NCI-H2107 (cell line): ENCODE measurements at places on chromosomes 13 and 19.

DNA sequence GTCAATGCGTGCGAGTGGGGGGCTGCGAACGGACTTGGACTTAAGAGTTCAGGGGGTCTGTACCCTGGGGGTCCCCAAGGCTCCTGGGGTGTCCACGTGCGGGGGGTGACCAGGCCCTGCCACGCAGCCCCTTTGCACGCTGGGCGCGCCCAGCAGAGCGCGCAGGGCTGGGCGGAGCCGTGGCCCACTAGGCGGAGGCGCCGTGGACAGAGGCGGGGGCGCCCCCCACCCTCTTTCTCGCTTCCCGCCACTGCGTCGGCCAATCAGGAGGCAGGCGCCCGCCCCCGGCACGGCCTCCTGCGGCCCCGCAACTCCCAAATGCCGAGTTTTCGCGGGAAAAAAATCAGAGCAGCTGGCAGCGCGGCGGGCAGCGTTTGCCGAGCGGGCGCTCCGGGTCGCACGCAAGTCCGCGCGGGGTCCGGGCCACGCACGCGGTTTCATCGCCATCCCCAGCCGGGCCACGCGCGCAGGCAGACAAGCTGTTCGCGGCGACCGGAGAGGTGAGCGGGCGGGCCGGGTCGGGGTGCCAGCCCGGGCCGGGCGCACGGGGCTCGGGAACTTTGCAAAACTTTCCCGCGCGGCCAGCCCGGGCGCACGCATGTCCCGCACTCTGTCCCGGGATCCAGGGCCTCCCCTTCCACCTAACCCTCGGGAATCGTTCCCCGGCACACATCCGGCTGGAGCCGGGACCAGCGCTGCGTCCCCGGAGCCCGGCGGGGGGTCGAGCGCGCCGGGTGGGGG lies at the start of gene UHRF1:
Gene UHRF1, plus strand, starts transcription at position 346 of the 741 bp plus-strand sequence. CDS start 1,385 bp downstream, outside the sequence.
- DNase-seq, result no peak

DNA sequence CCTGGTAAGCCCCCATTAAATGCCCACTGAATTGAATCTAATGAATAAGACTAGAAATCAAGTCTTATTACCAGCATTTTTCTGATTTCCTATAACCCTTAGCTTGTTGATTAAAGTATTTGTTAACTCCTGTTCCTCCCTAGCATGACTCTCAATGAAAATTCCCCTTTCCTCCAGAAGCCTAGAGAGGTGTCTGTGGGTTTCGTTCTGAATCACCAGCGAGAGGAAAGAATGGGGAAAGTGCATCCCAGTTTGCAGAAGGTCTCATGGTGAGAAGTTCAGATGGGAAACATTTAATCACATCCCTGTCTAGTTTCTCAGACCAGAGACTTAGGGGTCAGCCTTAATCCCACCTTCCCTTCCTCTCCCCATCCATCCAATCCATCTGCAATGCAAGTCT lies 26.9 kb downstream of the POU2F2 start:
- DNase-seq, result no peak

DNA sequence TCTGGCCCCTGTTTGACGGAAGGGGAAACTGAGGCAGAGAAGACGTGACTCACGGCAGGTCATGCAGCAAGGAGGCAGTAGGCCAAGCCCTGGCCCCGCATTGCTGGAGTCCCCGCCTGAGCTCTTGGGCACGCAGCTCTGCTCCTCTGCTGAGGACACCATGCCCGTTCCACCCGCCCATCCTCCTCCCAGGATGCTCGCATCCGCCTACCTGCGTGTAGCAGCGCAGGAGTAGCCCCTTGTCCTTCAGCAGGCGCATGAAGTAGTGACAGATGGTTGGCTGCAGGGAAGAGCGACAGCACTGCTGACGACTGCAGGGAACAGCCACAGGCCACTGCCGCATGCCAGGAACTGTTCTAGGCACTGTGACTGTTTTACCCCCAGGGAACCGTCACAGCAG lies 10.5 kb downstream of the SIRT2 start:
- no peak for DNase-seq

- DNase-seq, result no peak
Measured at GRCh38 chr13:20141238-20142022, 19.4 kb downstream of the GJA3 start.

DNA sequence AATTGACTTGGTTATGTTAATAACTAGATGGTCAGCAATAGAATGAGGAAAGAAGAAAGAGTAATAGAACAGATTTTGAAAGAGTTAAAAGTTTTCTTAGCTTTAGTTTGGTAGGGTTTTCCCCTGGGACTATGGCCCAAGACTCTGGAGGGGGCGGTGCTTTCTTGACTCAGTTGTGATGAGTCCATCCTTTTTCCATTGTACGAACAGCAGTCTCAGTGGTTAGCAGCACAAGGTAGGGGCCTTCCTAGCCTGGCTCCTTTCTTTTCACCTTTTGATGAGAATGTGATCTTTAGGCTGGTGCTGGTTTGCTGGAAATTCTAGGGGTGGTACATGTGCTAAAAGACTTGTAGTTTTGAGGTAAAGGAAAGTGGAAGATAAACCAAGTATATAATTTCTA lies 38.8 kb downstream of the ZNF506 start:
- no peak for DNase-seq

GRCh38 chr13:77985866-77986636 lies 67.4 kb upstream of the EDNRB start:
- no peak for DNase-seq

GRCh38 chr13:24035411-24035810 lies 125.1 kb upstream of the SPATA13 start:
- DNase-seq, result no peak

DNA sequence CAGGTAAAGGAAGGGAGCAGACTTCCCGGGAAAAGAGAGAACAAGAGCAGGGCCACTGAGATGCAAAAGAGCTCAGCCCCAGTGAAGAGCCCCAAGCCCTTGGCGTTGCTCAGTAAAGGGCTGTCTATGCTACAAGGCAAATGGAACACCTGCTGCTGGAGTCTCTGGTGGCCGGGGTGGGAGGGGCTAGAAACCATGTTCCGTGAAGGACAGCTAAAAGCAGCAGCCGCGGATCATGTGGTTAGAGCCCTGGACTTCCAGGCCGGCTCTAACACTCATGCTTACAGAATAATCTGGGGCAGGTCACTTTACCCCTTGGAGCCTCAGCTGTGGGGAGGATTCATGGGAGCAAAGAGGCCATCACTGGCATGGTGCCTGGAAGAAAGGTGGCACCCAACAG lies 17.8 kb downstream of the POU2F2 start:
- DNase-seq, result peak; percentile 79

DNA sequence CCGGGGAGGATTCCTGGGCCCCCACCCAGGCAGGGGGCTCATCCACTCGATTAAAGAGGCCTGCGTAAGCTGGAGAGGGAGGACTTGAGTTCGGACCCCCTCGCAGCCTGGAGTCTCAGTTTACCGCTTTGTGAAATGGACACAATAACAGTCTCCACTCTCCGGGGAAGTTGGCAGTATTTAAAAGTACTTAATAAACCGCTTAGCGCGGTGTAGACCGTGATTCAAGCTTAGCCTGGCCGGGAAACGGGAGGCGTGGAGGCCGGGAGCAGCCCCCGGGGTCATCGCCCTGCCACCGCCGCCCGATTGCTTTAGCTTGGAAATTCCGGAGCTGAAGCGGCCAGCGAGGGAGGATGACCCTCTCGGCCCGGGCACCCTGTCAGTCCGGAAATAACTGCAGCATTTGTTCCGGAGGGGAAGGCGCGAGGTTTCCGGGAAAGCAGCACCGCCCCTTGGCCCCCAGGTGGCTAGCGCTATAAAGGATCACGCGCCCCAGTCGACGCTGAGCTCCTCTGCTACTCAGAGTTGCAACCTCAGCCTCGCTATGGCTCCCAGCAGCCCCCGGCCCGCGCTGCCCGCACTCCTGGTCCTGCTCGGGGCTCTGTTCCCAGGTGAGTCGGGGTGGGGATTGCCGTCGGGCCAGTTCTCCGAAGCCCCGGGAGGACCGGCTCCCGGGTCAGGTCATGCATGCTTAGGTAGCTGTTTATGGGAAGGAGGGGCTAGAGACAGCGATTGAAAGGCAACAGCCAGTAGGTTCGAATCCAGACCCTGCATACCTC lies at the start of gene ICAM1:
Gene ICAM1, plus strand, starts transcription at position 505 of the 779 bp plus-strand sequence. Its CDS starts 40 bp downstream, at position 545.
- DNase-seq, result no peak

DNA sequence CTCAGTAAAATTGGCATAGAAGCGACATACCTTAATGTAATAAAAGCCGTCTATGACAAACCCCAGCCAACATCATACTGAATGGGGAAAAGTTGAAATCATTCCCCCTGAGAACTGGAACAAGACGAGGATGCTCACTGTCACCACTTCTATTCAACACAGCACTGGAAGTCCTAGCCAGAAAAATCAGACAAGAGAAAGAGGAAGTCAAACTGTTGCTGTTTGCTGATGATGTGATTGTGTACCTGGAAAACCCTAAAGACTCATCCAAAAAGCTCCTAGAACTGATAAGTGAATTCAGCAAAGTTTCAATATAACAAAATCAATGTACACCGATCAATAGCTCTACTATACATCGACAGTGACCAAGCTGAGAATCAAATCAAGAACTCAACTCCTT lies 63.3 kb downstream of the TNFSF13B start:
- DNase-seq, result no peak

DNA sequence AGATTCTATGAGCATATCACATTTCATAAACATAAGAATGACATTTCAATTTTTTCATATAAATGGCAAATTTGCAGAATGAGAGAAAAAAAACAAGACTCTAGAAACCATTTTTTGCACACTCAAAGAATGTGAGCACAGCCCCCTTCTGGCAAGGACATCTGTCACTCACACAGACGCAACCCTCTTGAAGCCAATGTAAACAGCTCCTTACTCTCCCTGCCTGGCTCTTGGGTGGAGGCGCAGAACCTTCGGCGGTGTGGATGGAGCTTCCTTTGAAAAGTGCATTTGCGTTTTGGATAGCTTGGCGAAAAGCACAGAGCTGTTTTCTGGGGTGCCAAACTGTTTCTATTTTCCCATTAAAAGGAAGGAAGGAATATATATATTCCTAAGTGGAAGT lies 367.6 kb upstream of the TSHZ3 start:
- no peak for DNase-seq

- DNase-seq, result no peak
Measured at GRCh38 chr19:28443361-28443760, 769.6 kb downstream of the UQCRFS1 start.

DNA sequence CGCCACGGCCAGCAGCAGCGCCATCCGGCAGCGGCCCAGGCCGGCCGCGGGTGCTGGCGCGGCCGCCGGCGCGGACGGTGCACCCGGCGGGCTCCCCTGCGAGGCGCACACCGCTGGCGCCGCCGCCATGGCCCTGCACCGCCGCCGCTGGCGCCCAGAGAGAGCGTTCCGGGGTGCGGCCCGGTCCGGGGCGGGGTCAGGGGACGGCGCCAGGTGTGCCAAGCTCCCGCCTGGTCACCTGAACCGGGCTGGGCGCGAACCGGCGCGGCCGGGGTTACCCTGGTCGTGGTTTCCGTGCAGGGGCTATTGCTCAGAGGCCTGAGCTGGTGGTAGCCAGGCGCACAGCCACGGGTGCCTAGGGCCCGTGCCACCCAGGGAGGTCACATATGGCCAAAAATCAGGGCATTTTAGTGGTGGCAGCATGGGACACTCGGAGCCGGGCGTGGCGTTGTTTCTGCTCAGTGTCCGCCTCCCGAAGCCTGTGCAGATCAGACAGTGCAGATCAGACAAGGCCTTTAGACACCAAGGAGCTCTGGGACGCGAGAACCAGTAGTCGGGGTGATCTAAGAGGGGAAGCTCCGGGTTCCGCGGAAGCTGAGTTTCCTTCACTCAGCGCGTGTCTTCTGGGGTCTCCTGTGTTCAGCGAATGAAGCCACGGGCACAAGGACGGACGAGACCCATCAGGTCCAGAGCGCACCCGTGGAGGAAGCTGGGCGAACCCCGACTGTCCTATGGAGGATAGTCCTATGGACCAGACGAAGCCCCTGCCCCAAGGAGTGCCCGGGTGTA lies at the start of gene TMEM238:
Gene TMEM238, minus strand, starts transcription at position 162 of the 789 bp plus-strand sequence. Its CDS starts 33 bp downstream, at position 129.
- DNase-seq, result no peak

DNA sequence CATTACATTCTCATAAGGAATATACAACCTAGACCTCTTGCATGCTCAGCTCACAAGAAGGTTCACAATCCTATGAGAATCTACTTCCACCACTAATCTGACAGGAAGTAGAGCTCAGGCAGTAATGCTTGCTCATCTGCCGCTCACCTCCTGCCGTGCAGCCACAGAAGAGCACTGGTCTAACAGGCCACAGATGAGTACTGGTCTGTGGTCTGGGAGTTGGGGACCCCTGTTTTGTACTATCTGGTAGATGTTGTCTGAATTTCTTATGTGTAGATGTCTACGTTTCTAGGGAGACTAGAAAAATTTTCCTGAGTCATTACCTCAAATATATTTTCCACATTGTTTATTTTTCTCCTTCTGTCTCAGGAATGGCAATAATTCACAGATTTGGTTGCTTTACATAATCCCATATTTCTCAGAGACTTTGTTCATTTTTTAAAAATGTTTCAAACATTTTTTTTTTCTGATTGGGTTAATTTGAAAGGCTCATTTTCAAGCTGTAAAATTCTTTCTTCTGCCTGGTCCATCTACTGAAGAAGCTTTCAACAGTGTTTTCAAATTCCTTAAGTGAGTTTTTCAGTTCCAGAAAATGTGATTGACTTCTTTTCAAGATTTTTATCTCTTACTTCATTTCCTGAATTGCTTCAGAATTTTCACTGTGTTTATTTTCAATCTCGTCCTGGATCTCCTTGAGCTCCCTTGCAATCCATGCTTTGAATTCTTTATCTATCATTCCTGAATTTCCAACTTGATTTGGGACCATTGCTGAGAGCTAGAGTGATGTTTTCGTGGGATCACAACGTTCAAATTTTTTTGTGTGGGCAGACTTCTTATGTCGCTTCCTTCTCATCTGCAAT lies 1322.2 kb downstream of the PCDH9 start:
- DNase-seq, result no peak

DNA sequence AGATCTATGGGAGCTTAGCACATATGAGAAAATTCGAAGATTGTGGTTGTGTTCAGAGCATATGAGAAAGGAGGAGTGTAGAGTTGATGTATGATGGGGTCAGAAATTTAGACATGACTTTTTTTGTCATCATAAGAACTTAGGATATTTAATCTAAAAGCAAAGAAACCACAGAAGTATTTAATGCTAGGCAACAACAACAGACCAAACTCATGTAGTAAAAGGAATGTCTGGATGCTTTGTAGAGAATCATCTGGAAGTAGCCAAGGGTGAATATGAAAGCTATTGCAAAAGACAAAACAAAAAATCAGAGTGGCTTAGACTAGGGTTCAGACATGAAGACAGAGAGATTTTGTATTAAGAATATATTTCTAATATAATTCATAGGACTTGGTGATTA lies 190.3 kb downstream of the SLITRK1 start:
- DNase-seq, result no peak

DNA sequence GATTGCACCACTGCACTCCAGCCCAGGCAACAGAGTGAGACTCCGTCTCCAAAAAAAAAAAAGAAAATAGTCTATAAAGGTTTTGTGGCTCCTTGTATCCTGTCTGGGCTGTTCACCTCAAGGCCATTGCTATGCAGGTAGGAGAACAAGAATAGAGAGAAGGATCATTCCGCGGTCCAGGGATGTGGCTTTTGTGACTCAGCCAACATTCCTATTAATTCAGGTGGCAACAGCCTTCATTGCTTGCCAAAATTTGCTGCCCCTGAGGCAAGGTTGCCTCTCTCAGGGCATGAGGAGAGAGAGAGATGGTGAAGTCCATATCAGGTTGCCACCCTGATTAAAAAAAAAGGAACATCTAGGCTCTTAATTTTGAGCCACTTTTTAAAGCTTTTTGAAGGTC lies 8.0 kb downstream of the ZNF551 start:
- DNase-seq, result no peak

- no peak for DNase-seq
Measured at GRCh38 chr13:112623051-112623711, 35.2 kb upstream of the TUBGCP3 start.

- no peak for DNase-seq
Measured at GRCh38 chr19:51742789-51743188, 8.9 kb downstream of the FPR1 start.

GRCh38 chr13:62357887-62358645 lies 942.4 kb upstream of the PCDH20 start:
- no peak for DNase-seq
